Muscle of leg (tissue), 16 donors: ENCODE measurements at places on chromosomes 6 and 20. TPM values are rescaled to one million over a fixed set of nuclear protein-coding genes. Genes with fewer than 3 reads are reported as not detected.

GRCh38 chr6:101703311-101703710 is 309.8 kb downstream of the GRIK2 start:
- H3K27ac ChIP-seq: no peak overlapping the region
- no peak for DNase-seq
- H3K4me3 ChIP-seq: no peak overlapping the region
- H3K36me3 ChIP-seq: no peaks in the 10 kb centered on the region
- H3K4me1 ChIP-seq: no peaks in the 10 kb centered on the region
- no peaks in the 10 kb centered on the region for H3K27me3 ChIP-seq

- H3K4me3 ChIP-seq: no peak overlapping the region
- H3K4me1 ChIP-seq: peaks cover 17% of the 10 kb centered on the region
- DNase-seq: no peak
- no peaks in the 10 kb centered on the region for H3K36me3 ChIP-seq
These were observed 22.7 kb downstream of the HLA-F start for GRCh38 chr6:29745855-29746449.

- peak; percentile 60 for DNase-seq
- H3K27me3 ChIP-seq: no peaks in the 10 kb centered on the region
- H3K4me3 ChIP-seq: no peak overlapping the region
- H3K4me1 ChIP-seq: peaks cover 7% of the 10 kb centered on the region
These were observed 84.3 kb upstream of the TMEM181 start for GRCh38 chr6:158475344-158476302.

FOXF2 gene
- total RNA-seq: 0.22 TPM

DNA sequence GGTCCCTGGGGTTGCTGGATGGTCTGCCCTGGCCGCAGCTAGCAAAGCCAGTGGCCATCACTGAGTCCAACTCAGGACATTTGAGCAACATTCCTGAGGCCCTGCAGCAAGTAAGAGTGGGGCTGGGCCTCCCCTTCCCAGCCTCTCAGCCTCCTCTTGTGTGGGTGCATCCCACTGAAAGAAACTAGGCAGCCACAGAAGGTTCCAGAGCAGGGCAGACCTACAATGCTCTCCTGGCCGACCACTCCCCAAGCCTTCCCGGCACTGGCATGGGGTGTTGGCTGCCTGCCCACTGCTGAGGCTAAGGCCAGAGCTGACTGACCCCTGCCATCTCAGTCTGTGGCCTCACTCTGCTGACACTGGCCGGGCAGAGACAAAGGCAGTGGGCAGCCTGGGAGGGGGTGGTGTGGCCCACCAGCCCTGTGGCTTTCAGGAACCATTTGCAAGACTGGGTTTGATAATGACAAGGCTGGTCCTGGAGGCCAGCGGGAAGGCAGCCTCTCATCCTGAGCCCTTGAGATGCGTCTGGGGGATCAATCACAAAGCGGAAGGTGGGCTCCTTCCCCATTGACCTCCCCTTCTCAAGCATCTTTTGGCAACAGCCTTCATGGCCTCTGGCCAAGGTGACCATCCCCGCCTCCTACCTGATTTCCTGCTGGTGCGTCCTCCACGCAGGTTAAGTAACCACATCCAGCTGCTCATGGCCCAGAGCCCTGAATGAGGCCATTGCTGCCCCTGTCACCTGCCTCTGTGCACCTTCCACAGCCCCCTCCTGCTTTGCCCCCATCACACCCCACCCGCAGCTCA is 9.6 kb downstream of the DLGAP4 start:
- H3K36me3 ChIP-seq: no peaks in the 10 kb centered on the region
- no peak overlapping the region for H3K27ac ChIP-seq
- peaks cover 25% of the 10 kb centered on the region for H3K27me3 ChIP-seq
- H3K4me1 ChIP-seq: no peaks in the 10 kb centered on the region
- no peak overlapping the region for H3K4me3 ChIP-seq

GCNT2 gene
- total RNA-seq: 1.9 TPM

LHFPL5 gene
- total RNA-seq: not detected

- H3K27ac ChIP-seq: no peak overlapping the region
- H3K27me3 ChIP-seq: no peaks in the 10 kb centered on the region
- no peaks in the 10 kb centered on the region for H3K36me3 ChIP-seq
- H3K4me1 ChIP-seq: peaks cover 39% of the 10 kb centered on the region
These were observed 7.5 kb upstream of the BAK1 start for GRCh38 chr6:33587529-33587928.

DNA sequence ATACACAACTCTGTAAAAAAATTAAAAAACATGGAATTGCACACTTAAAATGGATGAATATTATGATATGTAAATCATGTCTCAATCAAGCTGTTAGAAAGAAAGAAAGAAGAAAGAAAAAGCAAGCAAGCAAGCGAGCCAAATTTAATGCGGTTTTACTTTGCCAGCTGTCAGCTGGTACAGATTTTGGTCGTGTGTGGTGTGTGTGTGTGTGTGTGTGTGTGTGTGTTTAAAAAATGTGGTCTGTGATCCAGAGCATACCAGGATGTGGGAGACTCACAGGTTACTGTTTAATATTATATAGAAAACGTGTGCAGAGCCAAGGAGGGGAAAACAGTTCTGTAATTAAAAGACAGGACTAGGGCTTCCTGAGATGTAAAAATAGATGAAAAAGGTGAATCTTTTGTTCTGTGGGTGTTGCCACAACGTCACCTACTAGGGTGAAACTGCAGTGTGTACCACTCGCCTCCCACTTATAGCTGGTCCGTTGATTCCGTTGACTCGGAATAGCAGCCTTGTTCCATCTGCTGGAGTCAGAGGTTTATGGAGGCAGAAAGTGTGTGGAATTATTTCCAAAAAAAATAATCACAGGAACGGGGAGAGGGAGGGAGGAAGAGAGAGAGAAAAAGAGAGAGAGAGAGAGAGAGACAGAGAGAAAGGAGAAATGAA is 197.7 kb downstream of the BCAS1 start:
- no peak overlapping the region for H3K4me3 ChIP-seq
- DNase-seq: peak; percentile 54
- H3K36me3 ChIP-seq: no peaks in the 10 kb centered on the region
- H3K4me1 ChIP-seq: peaks cover 9% of the 10 kb centered on the region
- H3K27ac ChIP-seq: peak overlapping the region; percentile 32

DNA sequence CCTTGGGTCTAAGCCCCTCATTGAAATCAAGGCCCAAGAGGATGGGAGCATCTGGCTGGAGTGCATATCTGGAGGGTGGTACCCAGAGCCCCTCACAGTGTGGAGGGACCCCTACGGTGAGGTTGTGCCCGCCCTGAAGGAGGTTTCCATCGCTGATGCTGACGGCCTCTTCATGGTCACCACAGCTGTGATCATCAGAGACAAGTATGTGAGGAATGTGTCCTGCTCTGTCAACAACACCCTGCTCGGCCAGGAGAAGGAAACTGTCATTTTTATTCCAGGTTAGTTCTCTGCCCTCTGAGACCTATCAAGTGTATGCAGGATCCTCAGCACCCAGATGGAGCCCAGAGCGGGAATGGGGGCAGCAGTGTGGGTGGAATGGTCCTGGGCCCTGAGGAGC is 5.1 kb downstream of the BTN2A2 start:
- no peak overlapping the region for H3K4me3 ChIP-seq
- H3K4me1 ChIP-seq: peaks cover 7% of the 10 kb centered on the region
- no peak overlapping the region for H3K27ac ChIP-seq
- no peak for DNase-seq
- peaks cover 39% of the 10 kb centered on the region for H3K36me3 ChIP-seq

DNA sequence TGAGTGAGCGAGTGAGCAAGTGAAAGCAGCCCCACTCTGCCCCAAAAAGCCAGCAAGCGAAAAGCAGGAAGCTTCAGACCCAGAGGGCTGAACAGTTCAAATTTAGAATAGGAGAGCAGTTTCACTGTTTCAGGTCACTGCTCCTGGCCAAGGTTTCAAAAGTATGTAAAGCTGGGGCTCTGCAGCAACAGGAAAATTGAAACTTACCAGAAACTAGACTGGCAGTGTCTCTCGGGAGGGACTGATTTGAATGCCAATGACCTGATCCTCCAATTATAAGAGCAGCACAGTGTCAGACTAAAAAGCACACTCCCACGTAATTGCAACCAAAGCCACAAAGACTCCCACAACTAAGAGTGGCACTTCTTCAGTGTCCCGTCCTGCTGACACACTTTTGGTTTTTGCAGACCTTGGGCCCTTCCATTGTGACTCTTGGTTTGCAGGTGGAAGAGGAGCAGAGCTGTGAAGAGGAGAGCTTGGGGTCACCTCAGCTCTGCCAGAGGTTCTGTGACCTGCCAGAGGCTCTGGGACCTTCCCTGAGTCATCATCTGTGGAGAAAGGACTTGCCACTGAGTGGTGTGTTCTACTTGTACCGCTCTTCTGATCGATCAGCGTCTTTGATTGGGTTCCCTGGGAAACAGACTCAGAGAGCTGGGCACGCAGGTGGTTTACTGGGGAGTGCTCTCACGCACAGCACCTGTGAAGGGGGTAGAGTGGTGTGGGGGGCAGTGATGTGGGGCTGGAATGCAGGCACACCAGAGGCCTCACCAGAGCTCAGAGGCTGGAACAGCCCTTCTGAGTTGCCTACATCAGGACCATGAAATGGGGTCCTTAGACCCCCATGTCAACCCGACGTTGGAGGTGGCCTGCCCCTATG is 52.7 kb upstream of the PTGIS start:
- no peaks in the 10 kb centered on the region for H3K36me3 ChIP-seq
- no peak overlapping the region for H3K27ac ChIP-seq
- no peaks in the 10 kb centered on the region for H3K27me3 ChIP-seq
- no peak for DNase-seq

DNA sequence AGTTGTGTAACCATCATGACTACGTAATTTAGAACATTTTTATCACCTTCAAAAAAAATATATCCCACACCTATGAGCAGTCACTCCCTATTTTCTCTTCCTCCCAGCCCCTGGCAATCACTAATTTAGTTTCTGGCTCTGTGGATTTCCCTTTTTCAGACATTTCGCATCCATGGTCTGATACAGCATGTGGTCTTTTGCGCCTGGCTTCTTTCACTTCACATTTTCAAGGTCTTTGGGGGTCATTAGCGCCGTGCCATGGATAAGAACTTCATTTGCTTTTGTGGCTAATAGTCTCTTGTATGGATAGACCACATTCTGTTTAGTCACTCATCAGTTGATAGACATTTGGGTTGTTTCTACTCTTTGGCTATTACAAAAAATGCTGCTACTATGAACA is 44.9 kb upstream of the DUSP22 start:
- no peak overlapping the region for H3K27ac ChIP-seq
- H3K36me3 ChIP-seq: no peaks in the 10 kb centered on the region
- H3K27me3 ChIP-seq: no peaks in the 10 kb centered on the region
- H3K4me1 ChIP-seq: no peaks in the 10 kb centered on the region
- DNase-seq: no peak
- no peak overlapping the region for H3K4me3 ChIP-seq

DNA sequence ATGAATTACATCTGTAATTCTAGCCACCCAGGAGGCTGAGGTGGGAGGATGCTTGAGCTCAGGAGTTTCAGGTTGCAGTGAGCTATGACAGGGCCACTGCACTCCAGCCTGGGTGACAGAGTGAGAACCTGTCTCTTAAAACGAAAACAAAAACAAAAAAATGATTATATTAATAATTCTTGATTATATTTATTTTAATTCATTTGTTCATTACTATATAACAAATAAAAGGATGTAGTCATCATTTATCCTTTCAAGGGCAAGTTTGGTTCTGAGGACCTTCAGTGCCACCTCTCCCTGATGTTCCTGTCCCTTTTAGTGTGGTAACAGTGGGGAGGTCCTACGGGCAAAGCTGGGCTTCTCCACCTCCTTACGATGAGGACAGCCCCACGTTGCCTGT is 167.1 kb upstream of the SCGN start:
- H3K4me1 ChIP-seq: peaks cover 6% of the 10 kb centered on the region
- no peak overlapping the region for H3K27ac ChIP-seq
- H3K4me3 ChIP-seq: no peak overlapping the region

- H3K27me3 ChIP-seq: no peaks in the 10 kb centered on the region
- H3K36me3 ChIP-seq: peaks cover 11% of the 10 kb centered on the region
- H3K27ac ChIP-seq: peak overlapping the region; percentile 71
- no peak overlapping the region for H3K4me3 ChIP-seq
These were observed 75.9 kb upstream of the MYL9 start for GRCh38 chr20:36465109-36466080.

VGLL2 gene
- 28.2 TPM for total RNA-seq

- no peaks in the 10 kb centered on the region for H3K36me3 ChIP-seq
- no peak overlapping the region for H3K4me3 ChIP-seq
- no peak overlapping the region for H3K27ac ChIP-seq
- DNase-seq: no peak
- H3K4me1 ChIP-seq: no peaks in the 10 kb centered on the region
These were observed 368.0 kb downstream of the TBC1D32 start for GRCh38 chr6:120966321-120966720.

DNA sequence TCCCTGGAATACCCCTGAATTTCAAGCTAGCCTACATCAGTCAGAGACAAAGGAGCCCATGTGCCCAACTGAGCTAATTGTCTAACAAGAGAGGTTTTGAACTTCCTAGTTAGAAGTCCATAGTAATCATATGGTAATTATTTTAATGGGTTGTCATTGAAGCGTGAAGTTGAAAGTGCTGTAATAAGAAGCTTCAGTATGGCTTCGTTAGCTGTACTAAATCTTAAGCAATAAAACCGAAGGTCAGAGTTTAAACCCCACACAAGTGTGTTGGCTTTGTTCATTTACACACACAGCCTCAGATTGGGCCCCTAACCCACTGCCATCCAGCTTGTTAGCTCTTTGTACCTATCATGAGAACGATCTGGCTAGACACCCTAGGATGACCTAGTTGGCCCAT is 195.6 kb upstream of the RIN2 start:
- no peaks in the 10 kb centered on the region for H3K4me1 ChIP-seq
- no peak overlapping the region for H3K27ac ChIP-seq
- H3K4me3 ChIP-seq: no peak overlapping the region
- no peaks in the 10 kb centered on the region for H3K27me3 ChIP-seq
- DNase-seq: no peak

- no peak overlapping the region for H3K27ac ChIP-seq
- H3K36me3 ChIP-seq: no peaks in the 10 kb centered on the region
- H3K27me3 ChIP-seq: no peaks in the 10 kb centered on the region
- no peaks in the 10 kb centered on the region for H3K4me1 ChIP-seq
These were observed 9.3 kb upstream of the DTD1 start for GRCh38 chr20:18578581-18578980.

DNA sequence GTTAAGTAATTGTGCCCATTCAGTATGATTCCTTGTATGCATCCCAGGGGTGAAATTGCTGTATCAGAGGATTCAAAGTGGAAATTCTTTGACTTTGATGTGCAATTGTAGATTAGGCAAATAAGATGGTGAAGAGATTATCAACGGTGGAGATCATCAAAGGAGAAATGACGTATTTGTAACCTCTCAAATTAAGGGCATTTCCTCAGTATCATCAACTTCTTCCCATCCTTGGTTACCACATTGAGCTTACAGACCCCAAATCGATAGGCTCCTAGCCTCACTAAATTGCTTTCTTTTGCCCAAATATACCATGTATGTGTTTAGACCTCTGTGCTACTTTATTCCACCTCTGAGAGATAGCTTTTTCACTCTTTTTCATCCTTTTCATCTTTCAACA is 213.1 kb upstream of the ZFP64 start:
- H3K36me3 ChIP-seq: no peaks in the 10 kb centered on the region
- H3K27me3 ChIP-seq: no peaks in the 10 kb centered on the region
- no peak overlapping the region for H3K4me3 ChIP-seq

GRCh38 chr6:83905648-83906047 is 46.2 kb downstream of the CYB5R4 start:
- no peak overlapping the region for H3K27ac ChIP-seq
- no peaks in the 10 kb centered on the region for H3K4me1 ChIP-seq
- no peaks in the 10 kb centered on the region for H3K36me3 ChIP-seq
- no peaks in the 10 kb centered on the region for H3K27me3 ChIP-seq

GRCh38 chr6:22956029-22956681 is 386.8 kb downstream of the HDGFL1 start:
- no peaks in the 10 kb centered on the region for H3K36me3 ChIP-seq
- no peak overlapping the region for H3K27ac ChIP-seq
- peak; percentile 57 for DNase-seq
- peaks cover 2% of the 10 kb centered on the region for H3K4me1 ChIP-seq
